Stimulated activated CD4-positive, alpha-beta T cell treated with anti-CD3 and anti-CD28 coated beads, Interleukin-15, amount 100 ng/mL, for 24 hours (primary cell): ENCODE measurements at places on chromosomes 6 and 20.

DNA sequence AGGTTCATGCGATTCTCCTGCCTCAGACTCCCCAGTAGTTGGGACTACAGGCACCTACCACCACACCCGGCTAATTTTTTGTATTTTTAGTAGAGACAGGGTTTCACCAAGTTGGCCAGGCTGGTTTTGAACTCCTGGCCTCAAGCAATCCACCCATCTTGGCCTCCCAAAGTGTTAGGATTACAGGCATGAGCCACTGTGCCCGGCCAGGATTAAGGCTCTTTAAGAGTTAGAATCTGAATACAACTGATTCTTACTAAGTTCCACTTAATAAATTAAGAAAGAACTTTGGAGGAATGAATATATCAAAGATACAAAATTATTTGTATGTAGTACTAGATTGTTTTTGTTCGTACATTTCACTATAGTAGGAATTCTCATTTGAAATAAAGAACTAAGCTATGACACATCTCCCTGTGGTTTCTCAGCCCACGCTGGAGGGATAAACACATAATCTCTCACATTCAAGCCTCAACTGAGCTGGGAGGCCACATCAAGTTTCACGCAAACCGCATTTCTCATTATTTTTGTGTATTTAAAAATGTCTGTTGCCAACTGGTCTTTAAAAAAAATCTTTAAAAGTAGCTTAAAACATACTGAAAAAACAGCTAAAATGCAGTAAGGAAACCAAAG lies 34.2 kb downstream of the DTNBP1 start:
- peak; percentile 75 for DNase-seq

DNA sequence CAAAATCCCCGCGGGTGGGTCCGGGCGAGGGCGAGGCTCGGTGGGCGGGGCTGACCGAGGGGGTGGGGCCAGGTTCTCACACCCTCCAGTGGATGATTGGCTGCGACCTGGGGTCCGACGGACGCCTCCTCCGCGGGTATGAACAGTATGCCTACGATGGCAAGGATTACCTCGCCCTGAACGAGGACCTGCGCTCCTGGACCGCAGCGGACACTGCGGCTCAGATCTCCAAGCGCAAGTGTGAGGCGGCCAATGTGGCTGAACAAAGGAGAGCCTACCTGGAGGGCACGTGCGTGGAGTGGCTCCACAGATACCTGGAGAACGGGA lies 809 bp downstream of the HLA-G start:
- DNase-seq = peak; percentile 58

DNA sequence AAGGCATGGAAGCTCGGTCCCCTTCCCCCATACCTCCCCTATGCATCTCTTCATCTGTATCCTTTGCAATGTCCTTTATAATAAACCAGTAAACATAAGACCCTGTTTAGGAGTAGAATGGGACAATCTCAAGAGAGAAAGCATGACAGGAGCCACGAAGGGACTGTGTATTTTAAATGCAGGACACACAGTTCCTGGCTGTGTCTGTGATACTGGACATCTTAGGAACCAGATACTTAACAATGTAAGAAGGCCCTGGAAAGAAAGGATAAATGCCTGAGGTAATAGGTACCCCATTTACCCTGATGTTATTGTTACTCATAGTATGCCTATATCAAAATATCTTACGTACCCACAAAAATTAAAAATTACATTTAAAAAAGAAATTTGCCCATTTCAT lies 36.6 kb downstream of the NUDT3 start:
- DNase-seq = no peak

GRCh38 chr6:118826096-118826495 lies 67.9 kb upstream of the ASF1A start:
- DNase-seq = no peak

- DNase-seq = no peak
Measured at GRCh38 chr20:32087070-32087469, 22.4 kb upstream of the TM9SF4 start.

DNA sequence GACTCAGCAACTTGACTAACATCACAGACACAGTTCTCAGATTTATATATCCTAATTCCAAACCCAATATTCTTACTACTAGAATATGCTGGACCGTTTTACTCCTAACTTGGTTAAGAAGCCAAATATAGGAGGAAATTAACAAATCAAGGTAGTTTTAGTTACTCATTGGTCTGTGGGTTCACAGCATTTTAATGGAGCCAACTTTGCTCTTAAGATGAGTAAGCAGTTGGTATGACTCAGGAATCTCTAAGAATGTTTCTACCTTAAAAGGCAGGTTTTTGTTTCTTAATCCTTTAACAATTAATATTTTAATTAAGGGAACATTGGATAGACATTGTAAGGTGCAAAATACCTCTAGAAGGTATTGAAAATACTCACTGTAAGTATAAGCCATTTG lies 31.6 kb downstream of the OPRM1 start:
- DNase-seq = no peak

GRCh38 chr6:121809211-121809610 lies 373.8 kb downstream of the GJA1 start:
- no peak for DNase-seq

GRCh38 chr6:106495014-106495413 lies 134.3 kb downstream of the RTN4IP1 start:
- no peak for DNase-seq

- no peak for DNase-seq
Measured at GRCh38 chr6:160167604-160168399, 46.2 kb downstream of the SLC22A1 start.

DNA sequence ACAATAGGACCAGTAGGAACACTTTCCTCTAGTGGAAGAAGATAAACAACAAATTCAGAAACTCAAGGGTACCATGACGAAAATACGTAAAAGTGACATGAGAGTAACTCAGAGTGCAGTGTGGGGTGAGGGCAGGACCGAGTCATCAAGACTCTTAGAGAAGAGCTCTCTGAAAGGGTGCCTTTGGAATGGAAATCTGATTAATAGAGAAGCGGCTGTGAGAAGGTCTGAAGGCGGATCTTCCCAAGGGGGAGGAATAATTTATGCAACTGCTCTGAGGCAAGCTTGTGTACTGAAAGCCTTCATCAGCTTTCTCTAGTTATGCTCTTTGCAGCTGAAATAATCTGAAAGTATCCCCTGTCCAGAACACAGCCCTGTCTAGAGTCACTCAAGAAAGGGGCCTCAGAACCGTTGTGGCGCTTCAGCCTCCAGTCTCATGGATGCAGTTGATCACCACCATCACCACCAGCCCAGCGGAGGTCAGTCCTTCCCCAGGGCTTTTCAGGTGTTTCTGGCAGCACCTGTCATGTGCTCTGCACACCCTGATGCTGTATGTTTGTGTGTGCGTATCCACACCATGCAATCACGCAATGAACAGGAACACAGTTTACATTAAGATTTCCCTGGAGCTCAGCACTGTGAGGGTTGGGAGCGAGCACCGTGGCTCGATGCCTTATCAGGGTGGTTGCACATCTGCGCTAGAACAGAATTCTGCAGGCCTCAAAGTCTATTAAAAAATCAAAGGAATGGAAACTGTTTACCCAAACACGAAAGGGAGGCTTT lies 396.5 kb downstream of the SMOC2 start:
- no peak for DNase-seq

GRCh38 chr6:100182313-100182712 lies 188.3 kb upstream of the MCHR2 start:
- no peak for DNase-seq

DNA sequence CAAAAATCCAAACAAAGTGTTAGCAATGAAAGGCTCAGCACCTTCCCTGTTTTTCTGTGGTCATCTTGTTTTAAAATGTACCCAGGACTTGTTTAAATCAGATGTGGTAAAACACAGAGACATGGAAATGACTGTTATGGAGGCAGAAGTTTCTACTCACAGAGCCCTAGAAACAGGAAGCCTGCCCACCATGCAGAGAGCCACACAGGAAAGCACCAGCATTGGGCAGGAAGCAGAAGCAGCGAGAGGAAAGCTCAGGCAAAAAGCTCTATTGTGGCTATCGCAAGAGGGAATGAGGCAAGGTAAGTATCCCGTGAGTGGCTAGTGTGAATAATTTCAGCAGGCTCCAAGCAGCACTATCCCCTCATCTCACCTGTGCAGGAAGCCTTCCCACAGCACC lies 42.8 kb downstream of the GPR6 start:
- no peak for DNase-seq

DNA sequence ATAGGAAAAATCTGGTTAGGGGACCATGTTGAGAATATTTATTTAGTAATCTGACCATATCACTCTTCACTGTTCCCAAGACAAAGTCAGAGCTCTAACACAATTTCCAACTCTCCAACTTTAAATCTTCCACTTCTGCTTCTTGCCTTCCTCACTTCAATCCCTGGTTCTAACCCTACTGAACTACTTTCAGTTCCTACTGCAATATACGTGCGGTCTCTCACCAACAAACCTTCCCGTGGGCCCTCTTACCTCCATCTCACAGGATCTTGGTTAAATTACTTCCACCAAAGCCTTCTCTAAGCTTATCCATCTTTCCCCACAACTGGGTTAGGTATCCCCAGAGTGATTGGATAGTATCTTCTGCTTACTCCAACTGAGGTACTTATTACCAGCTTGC lies 8.0 kb downstream of the EIF2S2 start:
- DNase-seq = no peak

- no peak for DNase-seq
Measured at GRCh38 chr6:14567842-14568241, 450.3 kb downstream of the CD83 start.

- DNase-seq = no peak
Measured at GRCh38 chr20:14488756-14489479, 151.5 kb upstream of the FLRT3 start.
